HFFc6 (cell line): ENCODE measurements at places on chromosomes 6 and 20.

DNA sequence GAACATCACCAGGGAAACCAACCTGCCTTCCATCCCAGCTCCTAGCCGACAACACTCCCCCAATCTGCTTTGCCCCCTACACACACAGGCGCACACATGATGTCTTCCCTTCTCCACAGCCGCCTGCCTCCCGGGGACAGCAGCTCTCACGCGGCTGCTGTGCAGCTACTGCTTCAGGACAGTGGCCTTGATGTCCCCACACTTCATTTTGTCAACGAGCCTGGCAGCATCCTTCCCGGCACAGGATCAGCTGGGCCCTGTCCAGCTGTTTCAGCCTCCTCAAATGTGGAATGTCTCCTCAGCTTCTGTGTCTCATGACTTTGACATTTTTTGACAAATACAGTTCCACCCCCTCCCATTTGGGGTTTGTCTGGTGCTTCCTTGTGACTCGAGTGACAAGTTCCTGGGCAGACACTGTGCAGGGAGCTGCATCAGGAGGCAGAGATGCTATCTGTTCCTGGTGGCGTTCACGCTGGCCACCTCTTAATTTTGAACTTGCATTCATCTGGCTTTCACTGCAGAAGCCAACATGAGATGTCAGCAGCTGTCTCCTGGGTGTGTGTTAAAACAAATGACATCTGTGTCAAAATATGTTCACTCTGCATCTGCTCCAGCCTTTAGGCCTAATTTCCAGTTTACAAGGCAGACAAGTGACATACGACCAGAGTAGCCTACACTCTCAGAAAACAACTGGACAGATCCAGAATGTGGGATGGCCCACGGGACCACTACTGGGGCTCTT, 57.2 kb downstream of the GINS1 start:
- DNase-seq: no peak
- no peaks in the 10 kb centered on the region for H3K36me3 ChIP-seq
- no peak overlapping the region for H3K27ac ChIP-seq
- no peak overlapping the region for H3K4me3 ChIP-seq
- no peaks in the 10 kb centered on the region for H3K27me3 ChIP-seq

DNA sequence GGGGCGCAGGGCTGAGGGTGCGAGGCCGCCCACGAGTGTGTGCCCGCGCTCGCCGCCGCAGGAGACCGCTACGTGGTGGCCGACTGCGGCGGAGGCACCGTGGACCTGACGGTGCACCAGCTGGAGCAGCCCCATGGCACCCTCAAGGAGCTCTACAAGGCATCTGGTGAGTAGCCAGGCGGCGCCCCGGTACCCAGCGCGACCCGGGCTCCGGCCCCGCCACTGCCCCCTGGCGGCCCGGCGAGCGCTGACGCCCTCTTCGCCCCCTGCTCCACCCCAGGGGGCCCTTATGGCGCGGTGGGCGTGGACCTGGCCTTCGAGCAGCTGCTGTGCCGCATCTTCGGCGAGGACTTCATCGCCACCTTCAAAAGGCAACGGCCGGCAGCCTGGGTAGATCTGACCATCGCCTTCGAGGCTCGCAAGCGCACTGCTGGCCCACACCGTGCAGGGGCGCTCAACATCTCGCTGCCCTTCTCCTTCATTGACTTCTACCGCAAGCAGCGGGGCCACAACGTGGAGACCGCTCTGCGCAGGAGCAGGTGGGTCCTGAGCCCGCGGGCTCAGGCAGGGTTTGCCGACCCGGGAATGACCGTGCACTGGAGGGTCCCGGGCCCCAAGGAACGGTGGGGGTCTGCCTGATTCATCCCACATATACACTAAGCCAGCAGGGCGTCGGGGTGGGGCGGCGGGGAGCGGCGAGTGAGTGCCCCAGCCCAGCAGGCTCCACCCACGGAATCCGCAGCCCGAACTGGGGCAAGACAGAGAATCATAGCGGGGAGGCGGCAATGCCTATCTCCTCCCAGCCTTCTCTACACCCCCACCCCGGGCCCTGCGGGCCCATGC, 17.4 kb downstream of the HSPA12B start:
- no peak overlapping the region for H3K4me3 ChIP-seq
- H3K27me3 ChIP-seq: peaks cover 6% of the 10 kb centered on the region
- no peak overlapping the region for H3K27ac ChIP-seq
- DNase-seq: no peak

GRCh38 chr6:125294925-125295324, 6.8 kb downstream of the HDDC2 start:
- peaks cover 44% of the 10 kb centered on the region for H3K36me3 ChIP-seq
- no peak overlapping the region for H3K4me3 ChIP-seq
- H3K27me3 ChIP-seq: peaks cover 1% of the 10 kb centered on the region
- no peak overlapping the region for H3K27ac ChIP-seq
- peaks cover 45% of the 10 kb centered on the region for H3K4me1 ChIP-seq
- DNase-seq: no peak

GRCh38 chr6:142235272-142235671, 66.5 kb upstream of the ADGRG6 start:
- H3K27me3 ChIP-seq: no peaks in the 10 kb centered on the region
- H3K4me3 ChIP-seq: no peak overlapping the region
- no peaks in the 10 kb centered on the region for H3K36me3 ChIP-seq
- H3K27ac ChIP-seq: no peak overlapping the region
- DNase-seq: no peak

DNA sequence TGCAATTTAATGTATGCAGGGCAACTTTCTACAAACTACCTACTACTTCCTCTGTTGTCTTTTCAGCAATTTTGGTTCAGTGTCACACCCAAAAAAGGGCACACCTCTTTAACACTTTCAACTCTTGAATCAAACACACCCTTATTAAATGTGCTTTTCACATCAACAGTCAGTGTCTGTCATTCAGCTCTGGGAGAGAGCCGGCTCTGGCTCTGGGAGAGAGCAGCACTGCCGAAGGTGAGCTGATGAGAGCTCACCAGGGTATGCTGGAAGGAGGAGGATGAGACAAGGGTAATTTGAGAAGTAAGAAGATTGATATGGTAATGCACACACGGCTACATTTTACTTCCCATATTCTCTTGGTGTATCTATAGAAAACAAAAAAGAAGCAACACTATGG, 134.3 kb downstream of the RTN4IP1 start:
- no peak for DNase-seq
- H3K4me1 ChIP-seq: no peaks in the 10 kb centered on the region
- no peak overlapping the region for H3K27ac ChIP-seq

- peaks cover 7% of the 10 kb centered on the region for H3K27me3 ChIP-seq
- H3K4me1 ChIP-seq: peaks cover 38% of the 10 kb centered on the region
- peak overlapping the region; percentile 89 for H3K4me3 ChIP-seq
- DNase-seq: peak; percentile 91
- peak overlapping the region; percentile 94 for H3K27ac ChIP-seq
Observed at GRCh38 chr6:26251354-26252076, 113.5 kb upstream of the BTN3A2 start.

DNA sequence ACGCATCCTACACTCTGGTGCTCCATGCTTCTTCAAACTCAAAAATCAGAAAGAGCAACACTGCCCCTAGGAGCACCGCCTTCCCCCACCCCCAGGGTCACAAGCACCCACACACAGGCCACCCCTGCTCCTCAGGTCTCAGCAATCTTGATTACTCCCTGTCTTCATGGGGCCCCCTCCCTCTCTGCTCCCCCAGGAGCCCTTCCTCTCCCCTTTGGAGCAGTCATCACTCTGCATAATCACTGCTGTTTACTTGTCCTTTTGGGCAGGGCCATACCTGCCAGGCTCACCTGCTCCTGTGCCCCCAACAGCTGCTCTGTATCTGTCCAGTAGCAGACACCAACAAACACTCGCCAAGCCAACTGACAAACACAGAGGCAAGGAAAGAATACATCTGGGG, 7.6 kb upstream of the SYNDIG1 start:
- no peak overlapping the region for H3K4me3 ChIP-seq
- H3K27ac ChIP-seq: no peak overlapping the region
- H3K4me1 ChIP-seq: no peaks in the 10 kb centered on the region; the same call in 1 of the 2 replicates
- H3K27me3 ChIP-seq: peaks cover 45% of the 10 kb centered on the region

DNA sequence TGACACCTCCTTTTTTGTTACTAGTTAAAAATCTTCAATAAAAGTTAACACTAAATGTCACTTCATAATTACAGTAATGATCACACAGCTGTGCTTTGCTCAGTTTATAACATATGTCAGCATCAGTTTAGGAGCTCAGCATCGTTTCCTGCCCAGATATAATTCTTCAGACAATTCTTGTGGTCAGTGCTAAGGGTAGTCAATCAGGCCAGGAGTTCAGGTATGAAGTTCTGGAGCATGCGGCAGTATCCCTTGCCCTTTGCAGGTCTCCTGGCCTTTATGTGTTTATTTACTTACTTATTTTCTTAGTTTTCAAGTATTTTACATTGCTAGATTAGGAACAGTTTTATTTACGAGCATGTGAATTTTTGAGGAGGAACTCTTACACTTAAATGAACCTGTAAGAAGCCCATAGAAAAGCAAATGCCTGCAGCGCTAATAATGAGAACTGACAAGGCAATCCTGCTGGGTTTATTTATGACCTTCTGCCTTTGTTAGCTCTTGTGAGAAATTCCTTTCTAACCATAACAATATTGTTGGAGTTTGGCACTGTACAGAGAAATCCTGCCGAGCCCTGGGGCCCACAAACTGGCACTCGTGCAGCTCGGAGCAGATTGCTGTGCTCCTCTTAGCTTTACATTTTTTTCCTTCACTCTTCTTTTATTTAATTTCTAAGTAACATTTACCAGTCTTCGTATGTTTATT, 252.8 kb downstream of the TMEM242 start:
- H3K4me1 ChIP-seq: peaks cover 55% of the 10 kb centered on the region
- no peak overlapping the region for H3K4me3 ChIP-seq
- peaks cover 2% of the 10 kb centered on the region; the same call in 1 of the 2 replicates for H3K36me3 ChIP-seq
- H3K27me3 ChIP-seq: peaks cover under 1% of the 10 kb centered on the region; the same call in 1 of the 2 replicates
- no peak for DNase-seq

- no peak overlapping the region for H3K4me3 ChIP-seq
- no peak overlapping the region for H3K27ac ChIP-seq
- H3K36me3 ChIP-seq: peaks cover 5% of the 10 kb centered on the region; the same call in 1 of the 2 replicates
- H3K27me3 ChIP-seq: peaks cover 19% of the 10 kb centered on the region
- no peak for DNase-seq
Observed at GRCh38 chr6:1439349-1439748, 50.0 kb downstream of the FOXF2 start.
